ENCODE measurements at places on chromosomes 2 and 18. TPM values are rescaled to one million over a fixed set of nuclear protein-coding genes. Genes with fewer than 3 reads are reported as not detected.

VAMP5 gene
- 2.2 TPM for total RNA-seq

POTEJ gene
- not detected for total RNA-seq

ABCB11 gene
- total RNA-seq: not detected

PLCD4 gene
- total RNA-seq: 1.4 TPM

EFHD1 gene
- total RNA-seq: 0.61 TPM

FN1 gene
- total RNA-seq: 20,313 TPM

CAPN14 gene
- total RNA-seq: 0.17 TPM

MAL gene
- not detected for total RNA-seq

PLEK gene
- not detected for total RNA-seq

HOXD13 gene
- not detected for total RNA-seq

TMEM247 gene
- total RNA-seq: not detected

PAIP2B gene
- 2.1 TPM for total RNA-seq

KCNE4 gene
- total RNA-seq: 0.51 TPM

POTEI gene
- not detected for total RNA-seq

CNGA3 gene
- not detected for total RNA-seq

CLEC4F gene
- total RNA-seq: not detected

RTP5 gene
- total RNA-seq: not detected

SERPINB12 gene
- total RNA-seq: not detected

CRYGD gene
- total RNA-seq: not detected

FAM110C gene
- total RNA-seq: 31.2 TPM

ABHD1 gene
- not detected for total RNA-seq

GKN1 gene
- total RNA-seq: not detected

ABCG8 gene
- not detected for total RNA-seq

TEX44 gene
- total RNA-seq: not detected

DCDC2C gene
- total RNA-seq: not detected

TUBA3E gene
- not detected for total RNA-seq

UBE2E3 gene
- total RNA-seq: 86.3 TPM

GREB1 gene
- 2.1 TPM for total RNA-seq

GPR75 gene
- total RNA-seq: 4.7 TPM

UCN gene
- 0.40 TPM for total RNA-seq

Measured in mammary epithelial cell (primary cell).